NCI-H2029 (cell line): ENCODE measurements at places on chromosomes 5 and 9.

GRCh38 chr5:89087128-89087527 lies 204.1 kb upstream of the MEF2C start:
- DNase-seq: no peak

- DNase-seq: no peak
Observed at GRCh38 chr9:112142420-112142819, 32.7 kb downstream of the SUSD1 start.

GRCh38 chr9:38201844-38202243 lies 132.8 kb upstream of the SHB start:
- DNase-seq: no peak

DNA sequence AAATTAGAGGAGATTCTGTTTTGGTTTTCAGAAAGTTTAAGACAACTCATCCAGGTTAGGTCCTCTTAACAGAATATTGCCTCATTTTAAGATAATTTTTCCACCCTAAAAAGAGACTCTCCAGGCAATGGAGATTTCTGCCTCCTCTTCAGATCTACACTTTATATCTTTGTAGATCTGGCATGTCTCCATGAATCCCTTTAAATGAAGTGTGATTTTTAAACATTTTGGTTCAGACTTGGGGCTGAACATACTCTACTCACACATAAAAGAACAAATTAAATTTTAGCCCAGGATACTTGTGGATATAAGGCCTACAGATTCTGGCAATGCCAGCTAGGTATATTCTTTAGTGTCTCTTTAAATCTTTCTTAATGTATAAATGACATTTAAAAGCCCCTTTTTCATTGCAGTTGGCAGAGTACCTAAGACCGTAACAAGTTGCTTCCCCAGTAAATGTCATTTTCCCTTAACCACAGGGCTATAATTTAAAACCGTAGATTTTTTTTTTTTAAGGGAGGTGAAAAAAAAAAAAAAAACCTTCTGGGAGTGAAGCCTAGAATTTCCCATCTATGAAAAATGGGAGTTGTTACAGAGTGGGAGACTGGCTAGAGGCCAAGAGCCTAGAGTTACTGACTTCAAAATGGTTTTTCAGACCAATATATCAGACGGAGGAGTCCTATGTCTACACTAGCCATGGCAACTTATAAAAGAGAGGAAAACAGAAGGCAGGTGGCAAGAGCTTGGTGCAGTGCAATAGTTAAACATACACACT lies 207.8 kb upstream of the TARS1 start:
- no peak for DNase-seq

- DNase-seq: no peak
Observed at GRCh38 chr5:180330810-180331646, 22.1 kb downstream of the GFPT2 start.

DNA sequence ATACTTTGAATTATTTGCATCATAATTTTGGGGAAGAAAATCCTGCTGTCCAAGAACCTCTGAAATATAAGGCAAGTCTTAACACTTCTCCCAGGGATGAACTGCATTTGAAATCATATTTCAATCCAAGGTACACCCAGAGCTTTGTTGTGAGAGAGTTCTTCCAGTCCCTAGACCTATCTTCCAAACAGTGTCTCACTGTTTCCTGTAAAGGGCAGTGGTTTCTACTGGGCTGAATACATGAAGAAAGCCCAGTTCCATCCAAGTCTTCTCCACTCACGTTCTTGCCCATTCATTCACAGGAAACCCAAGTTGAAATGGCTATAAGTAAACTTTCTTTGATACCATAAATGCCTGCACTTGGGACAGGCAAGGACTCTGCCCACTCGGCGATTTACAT lies 108.3 kb upstream of the LHFPL2 start:
- DNase-seq: no peak

- DNase-seq: no peak
Observed at GRCh38 chr9:20693068-20693467, 9.0 kb downstream of the FOCAD start.

GRCh38 chr9:112884101-112884500 lies 6.6 kb downstream of the SLC46A2 start:
- no peak for DNase-seq

GRCh38 chr5:150077996-150078801 lies 8.2 kb downstream of the CSF1R start:
- no peak for DNase-seq

DNA sequence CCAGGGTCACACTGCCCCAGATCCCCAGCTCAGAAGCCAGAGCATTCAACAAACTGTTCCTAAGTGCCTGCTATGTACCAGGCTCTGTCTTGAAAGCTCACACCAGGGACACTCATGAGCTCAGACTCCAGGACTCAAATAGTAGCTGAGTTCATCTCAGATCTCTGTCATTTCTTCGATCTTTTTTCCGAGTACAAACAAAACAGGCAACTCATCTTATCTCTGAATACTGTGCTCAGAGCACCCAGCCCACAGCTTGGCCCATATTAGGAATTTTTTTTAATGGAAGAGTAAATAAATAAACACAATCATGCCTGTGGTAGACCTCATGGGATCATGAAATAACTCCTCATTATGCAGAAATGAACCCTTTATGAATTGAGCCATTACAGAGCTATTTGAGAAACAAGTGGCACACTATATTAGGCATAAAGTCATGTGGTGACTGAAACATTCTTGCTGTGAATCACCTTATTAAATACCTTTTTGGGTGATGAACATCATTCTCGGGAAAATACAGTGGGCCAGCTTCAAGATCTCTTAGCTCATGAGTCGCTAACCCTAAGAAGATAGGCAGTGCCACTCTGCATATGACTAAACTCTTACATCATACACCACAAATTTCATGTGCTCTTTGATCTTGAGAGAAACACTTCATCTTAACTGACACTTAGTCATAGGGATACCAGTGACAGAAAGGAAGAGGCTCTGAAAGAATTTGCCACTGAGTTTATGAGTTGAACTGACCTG lies 9.9 kb downstream of the SH3RF2 start:
- no peak for DNase-seq

GRCh38 chr5:95620870-95621838 lies 1.3 kb downstream of the GPR150 start:
- DNase-seq: peak; percentile 46

DNA sequence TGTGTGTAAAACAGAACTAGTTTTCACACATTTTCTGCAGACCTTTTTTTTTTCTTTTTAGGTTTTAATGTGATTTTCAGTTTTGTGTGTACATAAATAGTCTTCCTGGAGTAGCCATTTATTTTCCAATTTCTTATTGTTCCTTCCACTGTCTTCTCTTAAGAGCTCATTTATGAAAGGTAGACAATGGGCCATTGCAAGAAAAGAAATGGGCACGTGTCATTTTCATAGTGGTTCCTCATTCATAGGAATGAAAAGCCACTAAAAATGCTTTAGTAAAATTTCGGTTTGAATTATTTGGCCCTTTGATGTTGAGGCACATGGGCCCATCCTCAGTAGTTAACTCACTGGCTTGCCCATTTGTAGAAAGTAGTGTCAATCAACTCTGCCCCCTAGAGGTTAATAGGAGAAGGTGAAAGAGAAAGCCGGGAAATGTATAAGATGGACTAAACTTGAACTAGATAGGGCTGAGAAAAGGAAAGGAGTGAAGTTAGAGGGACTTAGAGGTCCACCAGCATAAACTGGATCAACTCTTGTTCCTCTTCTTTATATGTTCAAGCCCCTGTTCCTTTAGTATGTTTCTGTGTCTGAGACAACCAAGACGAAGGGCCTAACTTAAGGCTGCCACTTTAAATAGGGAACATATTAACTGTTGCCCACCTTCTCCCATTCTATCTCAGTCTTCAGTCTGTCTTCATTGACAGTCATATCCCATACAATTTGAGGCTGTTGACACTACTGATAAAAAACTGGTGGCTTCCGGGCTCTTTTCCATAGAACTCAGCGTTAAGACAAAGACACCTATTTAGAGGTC lies 72.6 kb downstream of the SMARCA2 start:
- DNase-seq: no peak

- DNase-seq: no peak
Observed at GRCh38 chr9:107919263-107919662, 429.7 kb upstream of the KLF4 start.

DNA sequence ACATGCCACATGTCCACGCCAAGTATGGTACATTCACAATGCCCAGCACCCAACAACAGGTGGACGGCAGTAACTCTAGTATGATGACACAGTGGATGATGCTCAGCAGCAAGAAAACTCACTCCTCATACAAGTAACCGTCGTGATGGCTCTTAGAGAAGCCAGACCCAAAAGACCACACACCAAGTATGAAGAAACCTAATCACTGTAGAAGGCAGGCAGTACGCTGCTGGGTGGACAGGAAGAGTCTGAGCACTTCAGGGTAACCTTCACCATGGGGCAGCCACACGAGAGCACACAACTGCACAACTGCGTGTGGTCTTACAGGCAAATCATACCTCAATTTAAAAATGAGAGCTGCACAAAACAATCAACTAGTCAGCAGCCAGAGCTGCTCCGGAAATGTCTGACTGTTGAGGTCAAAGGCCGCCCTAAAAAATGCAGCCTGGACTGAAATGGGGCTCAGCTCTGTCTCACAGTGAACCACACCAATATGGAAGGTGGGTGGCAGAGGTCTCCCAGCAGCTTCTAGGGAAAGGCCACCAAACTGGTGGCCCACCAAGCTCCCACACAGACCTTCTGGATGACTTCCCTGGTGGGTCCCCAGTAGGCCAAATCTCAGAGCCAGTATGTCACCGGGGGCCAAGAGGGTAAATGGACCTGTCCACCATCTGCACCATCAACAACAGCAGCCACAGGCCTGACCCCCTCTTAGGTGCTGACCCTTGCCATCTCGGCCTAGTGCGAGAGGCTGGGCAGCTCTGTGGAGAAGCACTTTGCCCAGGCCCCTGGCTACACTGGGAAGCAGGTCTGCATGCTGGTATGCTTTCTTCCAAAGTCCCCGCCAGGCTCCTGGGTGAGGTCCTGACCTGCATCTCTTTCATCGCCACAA lies 17.8 kb downstream of the BICD2 start:
- no peak for DNase-seq

GRCh38 chr5:76111477-76112174 lies 28.4 kb downstream of the SV2C start:
- DNase-seq: no peak

- no peak for DNase-seq
Observed at GRCh38 chr9:87516222-87516925, 18.7 kb downstream of the DAPK1 start.

DNA sequence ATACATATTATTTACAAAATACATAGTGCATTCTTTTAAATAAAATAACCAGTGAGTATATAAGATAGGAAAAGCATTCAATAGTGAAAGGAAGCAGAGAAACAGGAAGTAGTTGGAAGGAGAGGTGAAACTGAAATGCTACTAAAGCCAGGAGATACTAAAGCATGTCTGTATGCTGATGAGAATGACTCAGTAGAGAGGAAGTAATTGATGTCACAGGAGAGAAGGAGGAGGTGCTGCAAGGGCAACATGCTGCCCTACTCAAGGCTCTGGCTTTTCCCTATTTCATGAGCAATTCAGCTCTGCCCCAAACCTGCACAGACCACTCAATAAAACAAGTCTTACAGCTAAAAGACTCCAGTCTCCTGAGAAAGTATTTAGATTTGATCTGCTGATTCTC lies 108.5 kb upstream of the TXNDC8 start:
- DNase-seq: no peak

DNA sequence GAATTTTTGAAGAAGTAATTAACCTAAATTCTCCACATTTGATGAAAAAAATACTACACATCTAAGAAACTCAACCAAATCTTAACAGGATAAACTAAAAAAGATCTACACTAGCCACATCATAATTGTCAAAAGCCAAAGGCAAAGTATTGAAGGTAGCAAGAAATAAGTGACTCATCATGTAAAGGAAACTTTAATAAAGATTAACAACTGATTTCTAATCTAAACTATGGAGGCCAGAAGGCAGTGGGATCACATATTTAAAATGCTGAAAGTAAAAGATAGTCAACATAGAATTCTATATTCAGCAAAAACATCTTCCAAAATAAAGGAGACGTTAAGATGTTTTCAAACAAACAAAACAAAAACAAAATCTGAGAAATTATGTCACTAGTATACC lies 2002.9 kb downstream of the MAT2B start:
- DNase-seq: no peak

DNA sequence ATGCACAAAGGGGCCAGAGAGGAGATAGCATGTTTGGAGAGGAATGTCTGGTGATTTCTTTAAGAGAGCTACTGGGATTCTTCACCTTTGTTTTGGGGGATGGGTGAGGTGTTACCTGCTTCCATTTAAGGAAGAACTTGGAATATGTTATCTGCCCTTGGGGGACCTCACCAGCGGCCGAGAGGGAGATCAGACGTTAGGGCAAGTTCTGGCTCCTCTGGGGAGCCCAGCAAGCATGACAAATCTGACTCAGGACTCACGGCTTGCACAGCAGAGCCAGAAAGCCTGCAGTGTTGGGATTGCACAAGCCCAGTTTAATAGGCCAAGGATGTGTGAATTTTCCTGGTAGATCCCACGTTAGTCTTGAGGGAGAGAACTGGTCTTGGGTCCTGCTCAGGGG lies 40.3 kb downstream of the SLC28A3 start:
- DNase-seq: no peak

DNA sequence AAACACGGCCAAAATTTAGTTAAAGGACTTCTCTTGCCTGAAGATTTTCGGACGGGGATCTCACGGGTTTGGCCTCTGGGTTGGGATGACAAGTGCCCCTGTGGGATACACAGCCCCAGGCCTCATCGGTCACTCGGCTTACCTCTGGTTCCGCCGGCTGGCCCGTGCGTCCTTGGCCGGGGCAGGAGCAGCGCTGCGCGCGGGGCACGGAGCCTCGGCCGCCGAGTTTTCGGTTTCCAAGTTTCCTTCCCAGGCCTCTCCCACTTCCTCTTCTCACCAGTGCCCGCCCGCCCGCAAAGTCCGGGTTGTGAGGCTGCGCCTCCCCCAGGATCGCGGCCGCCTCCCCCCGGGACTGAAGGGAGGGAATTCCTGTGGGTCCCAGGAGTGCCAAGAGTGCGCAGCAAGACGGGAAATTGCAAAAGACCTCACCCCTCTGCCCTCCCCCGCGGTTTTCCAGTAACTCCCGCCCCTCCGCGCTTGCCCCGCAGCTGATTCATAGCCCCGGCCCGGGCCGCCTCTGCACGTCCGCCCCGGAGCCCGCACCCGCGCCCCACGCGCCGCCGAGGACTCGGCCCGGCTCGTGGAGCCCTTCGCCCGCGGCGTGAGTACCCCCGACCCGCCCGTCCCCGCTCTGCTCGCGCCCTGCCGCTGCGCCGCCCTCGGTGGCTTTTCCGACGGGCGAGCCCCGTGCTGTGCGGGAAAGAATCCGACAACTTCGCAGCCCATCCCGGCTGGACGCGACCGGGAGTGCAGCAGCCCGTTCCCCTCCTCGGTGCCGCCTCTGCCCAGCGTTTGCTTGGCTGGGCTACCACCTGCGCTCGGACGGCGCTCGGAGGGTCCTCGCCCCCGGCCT lies at the start of gene OSMR:
Gene OSMR (plus strand): TSS at position 487 of the 853 bp plus-strand sequence. CDS start 23,033 bp downstream, outside the sequence.
- no peak for DNase-seq

GRCh38 chr5:110852053-110852452 lies 113.2 kb downstream of the SLC25A46 start:
- DNase-seq: no peak

GRCh38 chr5:170496662-170497028 lies 7.2 kb upstream of the KCNIP1 start:
- DNase-seq: no peak

DNA sequence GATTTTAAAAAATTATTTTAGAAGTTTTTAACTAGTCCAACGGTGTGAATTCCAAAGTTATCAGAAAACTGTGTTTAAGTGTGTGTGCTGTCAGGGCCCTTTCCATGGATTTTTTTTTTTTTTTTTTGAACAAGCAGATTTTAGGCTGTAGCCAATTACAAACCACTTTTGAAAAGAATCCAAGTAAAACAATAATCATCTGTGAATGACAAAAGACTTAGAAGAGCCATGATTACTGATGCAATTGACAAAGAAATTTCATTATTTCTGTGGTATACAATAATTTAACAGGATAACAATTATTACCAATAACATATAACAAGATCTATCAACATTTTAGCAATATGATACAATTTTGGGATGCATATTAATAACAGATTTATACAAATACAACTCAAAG lies 16.2 kb upstream of the PAIP1 start:
- DNase-seq: no peak
